ENCODE measurements at places on chromosomes 7 and 10.

GRCh38 chr7:127995156-127995880 is 35.9 kb downstream of the LRRC4 start:
- DNase-seq, result peak; percentile 9

- DNase-seq, result peak; percentile 74
Observed at GRCh38 chr7:129066290-129067131, 11.6 kb upstream of the TNPO3 start.

GRCh38 chr7:101018271-101019167 is 1.4 kb upstream of the MUC17 start:
- DNase-seq, result no peak

DNA sequence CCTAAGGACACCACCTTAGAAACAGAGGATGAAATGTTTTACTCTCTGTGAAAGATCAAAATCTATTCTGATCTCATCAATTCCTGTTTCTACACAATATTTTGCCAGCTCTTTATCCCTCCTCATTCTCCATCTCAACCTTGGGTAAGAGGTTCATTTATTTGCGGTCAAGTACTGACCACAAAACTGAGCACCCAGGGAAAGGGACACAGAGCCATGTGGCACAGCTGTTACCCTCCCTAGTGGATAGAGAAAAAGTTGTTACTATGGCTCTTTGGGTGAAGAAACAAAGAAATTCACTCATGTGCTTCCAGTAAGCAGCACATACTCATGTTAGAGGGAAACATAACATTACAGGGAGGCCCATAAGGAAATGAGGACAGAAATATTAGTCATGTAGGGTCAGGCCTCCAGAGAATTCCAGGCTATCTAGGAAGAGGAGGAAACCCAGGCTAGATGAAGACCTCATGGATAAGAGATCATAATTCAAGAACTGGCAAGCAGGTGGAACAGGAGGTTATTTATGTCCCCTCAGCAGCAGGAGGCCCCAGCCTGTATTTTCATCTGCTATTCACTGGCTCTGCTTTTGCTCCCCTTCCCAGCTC is 114.5 kb downstream of the ATE1 start:
- peak; percentile 44 for DNase-seq

DNA sequence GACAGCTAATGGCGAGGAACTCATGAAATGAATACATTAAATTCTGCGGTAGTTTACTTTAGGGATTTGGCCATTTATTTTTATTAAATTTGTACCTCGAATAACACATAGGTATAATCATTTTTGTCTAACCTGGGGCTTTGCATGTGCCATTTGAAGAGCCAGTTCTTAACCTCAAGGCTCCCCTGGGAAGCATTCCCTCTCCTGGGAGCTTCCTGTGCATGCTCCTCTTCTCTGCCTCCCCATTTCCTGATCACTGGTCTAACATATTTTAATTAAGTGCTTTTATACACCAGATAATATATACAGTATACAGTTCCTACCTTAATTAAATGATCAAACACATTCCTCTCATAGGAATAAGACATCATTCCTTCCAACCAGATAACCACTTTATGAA is 183.9 kb upstream of the FZD1 start:
- peak; percentile 13 for DNase-seq

All from fibroblast of skin of right quadriceps (primary cell).